ENCODE measurements at places on chromosomes 13 and 19. TPM values are rescaled to one million over a fixed set of nuclear protein-coding genes. Genes with fewer than 3 reads are reported as not detected.
A peak's percentile ranks its signal among the peaks of the same experiment; 100 is the strongest.

DNA sequence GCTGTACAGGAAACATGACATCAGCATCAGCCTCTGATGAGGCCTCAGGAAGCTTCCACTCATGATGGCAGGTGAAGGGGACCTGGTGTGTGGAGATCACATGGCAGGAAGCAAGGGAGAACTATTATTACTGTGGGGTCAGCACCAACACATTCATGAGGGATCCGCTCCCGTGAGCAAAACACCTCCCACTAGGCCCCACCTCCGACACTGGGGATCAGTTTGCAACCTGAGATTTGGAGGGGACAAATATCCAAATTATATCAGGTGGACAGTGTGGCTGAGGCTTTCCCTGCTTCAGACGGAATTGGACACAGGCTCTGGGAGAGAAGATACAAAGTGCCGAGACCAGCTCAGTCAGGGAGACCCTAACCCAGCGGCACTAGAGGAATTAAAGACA is 5.7 kb upstream of the ZNF792 start:
- DNase-seq = no peak

- no peak for DNase-seq
Measured at GRCh38 chr13:28817204-28817603, 2.9 kb upstream of the MTUS2 start.

FGF21 gene
- not detected for total RNA-seq

DNA sequence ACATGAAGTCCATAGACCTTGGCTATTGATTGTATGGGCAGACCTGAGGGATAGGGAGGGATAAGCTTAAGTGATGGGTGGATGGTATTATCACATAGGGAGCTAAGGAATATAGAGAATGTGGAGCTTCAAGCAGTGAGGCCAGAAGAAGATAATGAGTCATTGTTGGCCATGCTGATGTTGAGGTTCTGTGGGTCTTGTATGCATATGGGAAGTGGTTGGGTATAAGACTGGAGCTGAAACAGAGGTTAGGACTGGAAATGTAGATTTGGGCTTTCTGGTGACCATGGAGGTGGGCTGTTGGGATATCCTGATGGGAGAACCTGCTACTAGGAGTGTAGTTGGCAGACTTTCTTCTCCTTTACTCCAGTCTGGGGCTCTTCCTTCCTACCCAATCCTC is 73.7 kb upstream of the TSC22D1 start:
- DNase-seq = no peak

- no peak for DNase-seq
Measured at GRCh38 chr13:30796631-30797601, 61.6 kb downstream of the ALOX5AP start.

- DNase-seq = no peak
Measured at GRCh38 chr13:69633044-69633443, 474.6 kb upstream of the ATXN8OS start.

IGSF23 gene
- not detected for total RNA-seq

- DNase-seq = no peak
Measured at GRCh38 chr19:3433313-3433712, 47.0 kb downstream of the SMIM24 start.

PSG11 gene
- total RNA-seq = not detected

DNA sequence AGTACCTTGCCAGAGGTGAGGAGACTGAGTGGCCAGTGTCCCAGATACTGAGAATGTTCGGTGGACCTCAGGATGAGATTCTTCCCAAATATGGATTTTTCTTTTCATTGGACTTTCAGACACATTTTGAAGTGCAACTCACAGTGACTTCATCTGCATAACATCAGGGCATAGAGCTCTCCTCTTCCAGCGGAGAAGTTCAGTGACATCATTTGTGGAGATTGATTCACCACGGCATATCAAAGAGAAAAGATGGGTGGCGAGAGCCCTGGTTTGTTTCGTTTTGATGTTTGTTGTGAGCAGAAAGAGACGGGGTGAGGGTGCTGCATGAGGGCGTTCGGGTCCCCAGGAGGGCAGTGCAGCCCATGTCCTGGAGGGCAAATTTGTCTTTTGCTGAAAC is 120.1 kb upstream of the GPR12 start:
- DNase-seq = no peak

DAND5 gene
- total RNA-seq = 0.26 TPM

OSCAR gene
- total RNA-seq = 3.9 TPM

DNA sequence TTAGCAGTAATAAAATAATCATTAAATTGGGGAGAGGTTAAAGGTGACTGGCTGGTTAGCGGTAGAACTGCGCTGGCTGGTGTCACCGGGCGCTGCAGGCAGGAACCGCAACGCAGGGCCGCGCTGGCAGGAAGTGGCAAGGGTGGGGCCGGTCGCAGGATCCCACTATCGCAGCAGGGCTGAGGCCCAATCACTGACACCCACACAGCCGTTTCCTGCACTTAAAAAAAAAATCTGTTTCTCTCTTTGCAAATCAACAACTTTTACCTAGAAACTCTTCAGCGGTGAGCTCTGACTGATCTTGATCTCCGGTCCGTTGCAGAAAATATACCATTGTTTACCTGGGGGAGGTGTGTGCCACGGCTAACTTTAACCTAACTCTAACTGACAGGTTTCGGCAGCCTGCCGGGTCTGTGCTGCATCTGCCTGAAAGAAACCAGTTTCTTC is 46.9 kb downstream of the KLF2 start:
- peak; percentile 71 for DNase-seq

- DNase-seq = no peak
Measured at GRCh38 chr13:85040215-85040614, 759.0 kb downstream of the SLITRK6 start.

DNA sequence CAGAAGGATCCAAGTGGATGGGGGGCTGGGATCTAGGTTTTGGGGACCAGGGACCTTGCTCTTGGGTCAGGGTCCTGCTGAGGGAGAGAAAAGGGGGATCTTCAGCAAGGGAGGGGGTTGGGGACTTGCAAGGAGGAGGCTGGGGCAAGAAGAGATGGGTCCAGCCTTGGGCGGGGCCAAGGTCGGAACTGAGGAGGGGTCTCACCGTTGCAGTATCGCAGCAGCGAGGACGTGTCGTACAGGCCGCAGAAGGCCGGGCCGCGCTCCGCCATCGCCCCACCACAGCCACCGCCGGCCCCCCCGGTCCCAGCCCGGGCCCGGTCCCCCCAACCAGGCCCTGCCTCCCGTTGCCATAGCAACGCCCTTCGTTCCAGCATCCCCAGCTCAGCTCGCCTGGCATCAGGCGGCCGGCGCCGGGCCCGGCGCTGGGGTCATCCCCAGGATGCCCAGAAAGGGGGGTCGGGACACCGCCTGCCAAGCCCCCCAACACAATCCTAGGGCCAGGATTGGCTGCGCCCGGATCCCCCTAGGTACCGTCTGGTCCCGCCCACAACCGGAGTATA is 6.0 kb upstream of the EML2 start:
- DNase-seq = no peak

ZIM2 gene
- not detected for total RNA-seq

DPF1 gene
- total RNA-seq = 0.12 TPM

ZNF439 gene
- total RNA-seq = 16.3 TPM

CCDC124 gene
- total RNA-seq = 68.3 TPM

DNA sequence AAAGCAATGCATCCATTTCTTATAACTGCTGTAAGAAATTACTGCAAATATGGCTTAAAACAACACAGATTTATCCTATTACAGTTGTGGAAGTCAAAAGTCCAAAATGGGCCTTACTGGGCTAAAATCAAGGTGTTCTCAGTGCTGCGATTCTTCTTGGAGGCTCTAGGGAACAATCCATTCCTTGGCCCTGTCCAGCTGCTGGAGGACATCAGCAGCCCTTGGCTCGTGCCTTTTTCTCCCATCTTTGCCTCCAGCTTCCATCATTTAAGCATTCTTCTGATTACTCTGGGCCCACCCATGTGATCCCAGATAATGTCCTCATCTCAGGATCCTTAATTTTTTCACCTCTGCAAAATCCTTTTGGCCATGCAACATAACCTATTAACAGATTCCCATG is 607.1 kb downstream of the DCT start:
- no peak for DNase-seq

GTF3A gene
- 65.7 TPM for total RNA-seq

GRCh38 chr19:40633207-40633606 is 32.0 kb downstream of the LTBP4 start:
- no peak for DNase-seq

DNA sequence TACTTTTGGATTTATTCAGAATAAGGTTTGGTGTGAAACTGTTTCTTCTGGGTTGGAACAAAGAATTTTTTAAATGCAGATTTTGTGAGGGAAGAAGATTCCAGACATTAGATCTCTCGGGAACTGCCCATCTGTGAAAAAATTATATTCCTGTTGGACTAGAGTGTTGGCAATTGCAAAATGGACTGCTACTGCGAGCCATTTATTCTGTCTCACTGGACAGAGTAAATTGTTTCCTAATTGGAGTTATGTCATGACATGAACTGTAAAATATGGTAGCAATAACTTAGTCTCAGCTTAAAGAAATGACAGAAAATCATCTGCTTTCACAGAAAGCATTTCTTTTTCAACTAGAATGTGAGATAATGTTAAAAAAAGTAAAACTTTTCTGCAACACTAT is 86.0 kb upstream of the MYCBP2 start:
- DNase-seq = no peak

DNA sequence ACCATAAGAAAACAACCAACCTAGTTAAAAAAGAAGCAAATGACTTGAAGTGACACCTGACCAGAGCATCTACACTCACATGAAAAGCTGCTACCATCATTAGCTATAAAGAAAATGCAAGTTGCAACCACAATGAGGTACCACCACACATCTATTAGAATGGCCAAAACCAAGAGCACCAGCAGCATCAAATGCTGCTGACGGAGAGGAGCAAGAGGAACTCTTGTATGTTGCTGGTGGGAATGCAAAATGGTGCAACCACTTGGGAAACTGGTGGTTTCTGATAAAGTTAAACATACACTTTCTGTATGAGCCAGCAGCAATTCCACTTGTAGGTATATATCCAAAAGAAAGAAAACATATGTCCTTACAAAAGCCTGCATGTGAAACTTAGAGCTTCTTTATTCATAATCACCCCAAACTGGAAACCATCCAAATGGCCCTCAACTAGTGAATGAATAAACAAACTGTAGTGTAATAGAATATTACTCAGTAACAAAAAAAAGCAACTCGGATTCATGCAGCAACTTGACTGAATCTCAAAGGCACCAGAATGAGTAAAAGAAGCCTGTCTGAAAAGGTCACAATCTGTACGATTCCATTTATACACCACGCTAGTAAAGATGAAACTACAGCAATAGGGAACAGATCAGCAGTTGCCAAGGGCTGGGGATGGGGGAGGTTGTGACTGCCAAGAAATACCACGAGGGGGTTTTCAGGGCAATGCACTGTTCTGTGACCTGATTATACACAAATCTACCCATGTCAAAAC is 60.9 kb upstream of the RANBP3 start:
- DNase-seq = no peak

DNA sequence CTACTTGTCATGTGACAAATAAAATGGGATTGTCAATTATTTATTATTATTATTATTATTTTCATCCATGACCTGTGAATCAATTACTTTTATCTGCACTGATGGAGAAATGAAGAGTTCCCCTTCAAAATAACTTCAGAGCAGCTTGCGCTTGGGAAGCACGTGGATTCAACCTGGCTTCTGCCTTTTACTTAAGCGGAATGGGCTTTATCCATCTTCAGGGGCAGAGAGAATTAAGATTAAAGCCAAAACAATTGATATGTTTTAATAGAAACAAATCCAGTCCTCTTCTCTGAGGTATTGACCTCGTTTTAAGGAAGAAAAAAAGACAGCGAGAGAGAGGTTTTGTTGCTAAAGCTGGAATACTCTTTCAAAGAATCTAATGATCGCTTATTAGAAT is 876 bp downstream of the SACS start:
- no peak for DNase-seq

- no peak for DNase-seq
Measured at GRCh38 chr19:18008814-18009213, 844 bp downstream of the ARRDC2 start.

DNA sequence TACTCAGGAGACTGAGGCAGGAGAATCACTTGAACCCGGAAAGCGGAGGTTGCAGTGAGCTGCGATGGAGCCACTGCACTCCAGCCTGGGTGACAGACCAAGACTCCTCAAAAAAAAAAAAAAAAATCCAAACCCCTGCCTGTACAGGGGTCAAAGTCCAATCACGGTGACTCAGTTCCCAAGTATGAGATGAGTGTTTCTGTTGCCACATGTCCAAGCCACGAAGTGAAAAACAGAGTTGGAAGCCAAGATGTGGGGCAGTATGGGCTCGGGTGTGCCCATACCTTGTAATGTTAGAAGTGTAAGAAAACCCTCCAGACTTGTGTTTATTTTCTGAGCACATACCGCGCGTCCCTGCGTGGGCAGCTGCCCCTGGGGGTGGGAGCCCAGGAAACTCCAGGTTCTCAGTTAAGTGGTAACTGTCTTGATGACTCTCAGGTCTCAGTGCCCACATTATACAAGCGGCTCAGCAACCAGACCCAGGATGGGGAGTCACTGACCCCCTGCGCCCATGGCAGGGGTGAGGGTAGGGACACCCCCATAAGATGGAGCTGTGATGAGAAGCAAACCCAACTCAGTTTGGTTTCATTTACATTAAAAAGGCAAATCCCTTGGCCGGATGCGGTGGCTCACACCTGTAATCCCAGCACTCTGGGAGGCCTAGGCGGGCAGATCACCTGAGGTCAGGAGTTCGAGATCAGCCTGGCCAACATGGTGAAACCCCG is 1.2 kb upstream of the GPX4 start:
- peak; percentile 90 for DNase-seq

GRCh38 chr13:111667757-111668156 is 347.3 kb downstream of the TEX29 start:
- DNase-seq = no peak

SIGLEC7 gene
- total RNA-seq = 3.5 TPM

GRCh38 chr19:13718733-13719132 is 45.6 kb upstream of the MRI1 start:
- DNase-seq = peak; percentile 27

DNA sequence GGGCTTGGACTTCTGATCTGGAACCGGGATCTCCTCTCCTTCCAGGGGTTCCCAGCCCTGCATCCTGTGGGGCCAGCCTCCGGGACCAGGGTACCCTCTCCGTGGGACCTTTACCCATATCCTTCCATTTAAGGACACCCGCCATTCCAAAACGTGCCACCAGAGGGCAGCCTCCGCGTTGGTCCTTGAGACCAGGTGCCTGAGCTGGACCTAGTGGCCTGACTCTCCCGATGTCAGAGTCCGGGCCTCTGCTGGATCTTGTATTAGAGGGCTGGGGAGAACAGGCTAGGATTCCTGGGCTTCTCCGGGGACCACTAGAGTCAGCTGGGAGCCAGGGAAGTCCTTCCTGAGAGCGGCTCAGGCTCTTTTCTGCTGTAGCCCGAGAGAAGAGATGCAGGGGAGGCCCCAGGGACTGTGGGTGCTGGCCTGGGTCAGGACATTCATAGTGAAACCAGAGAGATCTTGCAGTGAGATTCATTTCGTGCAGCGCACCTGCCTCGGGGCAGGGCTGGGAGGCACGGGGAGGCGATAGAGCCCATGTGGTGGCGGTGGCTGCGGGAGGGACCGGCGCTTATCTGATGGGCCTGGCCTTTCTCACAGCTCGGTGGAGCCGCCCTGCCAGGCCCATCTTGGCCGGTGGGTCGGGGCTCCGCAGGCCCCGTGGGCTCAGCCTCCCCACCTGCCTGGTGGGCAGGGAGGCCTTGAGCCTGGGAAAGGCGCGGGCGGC is 9.8 kb upstream of the SLC7A10 start:
- DNase-seq = peak; percentile 84

- DNase-seq = no peak
Measured at GRCh38 chr13:64239372-64239771, 2823.7 kb upstream of the PCDH20 start.

All from mucosa of gallbladder (tissue), 1 donor.